ENCODE measurements at places on chromosomes 7 and 10.

DNA sequence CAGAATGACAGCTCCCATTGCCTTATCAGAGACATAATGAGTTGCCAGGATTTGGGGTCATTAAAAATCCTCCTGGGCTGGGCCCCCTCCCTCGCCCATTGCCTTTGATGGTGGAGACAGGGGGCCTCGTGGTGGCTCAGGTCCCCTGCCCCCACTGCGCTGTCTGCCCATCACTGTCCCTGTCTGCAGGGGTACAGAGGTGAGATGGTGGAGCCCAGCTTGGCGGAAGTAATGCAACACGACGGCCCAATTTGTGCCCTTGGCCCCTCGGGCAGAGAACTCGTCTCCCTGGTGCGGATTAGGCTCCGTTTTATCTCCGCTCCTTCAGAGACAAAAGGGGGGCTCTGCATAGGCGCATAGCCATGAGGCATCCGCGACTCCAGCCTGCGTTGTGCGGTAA, 152.4 kb upstream of the UNC5B start:
- no peak for DNase-seq

DNA sequence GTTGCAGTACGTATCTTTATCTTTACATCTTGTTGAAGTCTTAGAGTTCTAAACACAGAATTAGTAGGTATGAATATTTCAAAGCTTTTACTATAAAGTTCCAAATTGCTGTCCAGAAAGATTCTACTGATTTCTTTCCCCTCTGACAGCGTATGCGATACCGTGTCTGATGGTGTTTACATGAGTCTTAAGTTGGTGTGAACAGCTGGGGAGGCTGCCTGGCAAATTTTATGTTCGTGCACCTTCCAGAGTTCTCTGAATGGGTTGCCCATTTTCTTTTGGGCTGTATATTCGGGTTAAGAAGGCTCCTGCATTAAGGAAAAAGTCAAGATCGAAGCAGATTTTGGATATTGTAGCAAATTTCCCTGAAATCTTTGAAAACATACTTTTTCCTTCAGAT, 8.3 kb downstream of the MDH2 start:
- no peak for DNase-seq

- no peak for DNase-seq
Measured at GRCh38 chr10:29306688-29307087, 17.8 kb downstream of the LYZL1 start.

GRCh38 chr10:107942826-107943225, 778.3 kb upstream of the SORCS1 start:
- no peak for DNase-seq

GRCh38 chr7:130595986-130596385, 72.6 kb downstream of the COPG2 start:
- no peak for DNase-seq

GRCh38 chr7:108989319-108989718, 419.6 kb downstream of the DNAJB9 start:
- DNase-seq = no peak

DNA sequence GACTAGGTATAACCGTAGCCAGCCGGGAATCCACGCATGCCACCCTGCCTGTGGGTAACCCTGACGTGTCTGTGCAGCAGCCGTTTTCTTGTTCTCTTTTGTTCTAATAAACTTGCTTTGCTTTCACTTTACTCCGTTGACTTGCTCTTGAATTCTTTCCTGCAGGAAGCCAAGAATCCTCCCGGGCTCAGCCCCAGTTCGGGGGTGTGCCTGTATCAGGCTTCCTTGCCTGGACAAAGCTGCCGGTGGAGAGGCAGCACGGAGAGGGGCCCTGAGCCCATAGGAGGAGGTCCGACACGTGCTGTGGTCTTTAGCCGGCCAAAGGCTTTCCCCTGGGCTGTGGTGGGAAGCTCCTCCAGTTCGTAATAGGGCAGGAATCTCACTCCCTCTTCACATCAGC, 256.5 kb upstream of the PPP2R2D start:
- no peak for DNase-seq

GRCh38 chr10:22429981-22430421, 84.7 kb downstream of the SPAG6 start:
- DNase-seq = no peak

- no peak for DNase-seq
Measured at GRCh38 chr7:44333911-44334733, 8.7 kb upstream of the CAMK2B start.

GRCh38 chr7:150942001-150942590, 36.0 kb downstream of the KCNH2 start:
- no peak for DNase-seq

DNA sequence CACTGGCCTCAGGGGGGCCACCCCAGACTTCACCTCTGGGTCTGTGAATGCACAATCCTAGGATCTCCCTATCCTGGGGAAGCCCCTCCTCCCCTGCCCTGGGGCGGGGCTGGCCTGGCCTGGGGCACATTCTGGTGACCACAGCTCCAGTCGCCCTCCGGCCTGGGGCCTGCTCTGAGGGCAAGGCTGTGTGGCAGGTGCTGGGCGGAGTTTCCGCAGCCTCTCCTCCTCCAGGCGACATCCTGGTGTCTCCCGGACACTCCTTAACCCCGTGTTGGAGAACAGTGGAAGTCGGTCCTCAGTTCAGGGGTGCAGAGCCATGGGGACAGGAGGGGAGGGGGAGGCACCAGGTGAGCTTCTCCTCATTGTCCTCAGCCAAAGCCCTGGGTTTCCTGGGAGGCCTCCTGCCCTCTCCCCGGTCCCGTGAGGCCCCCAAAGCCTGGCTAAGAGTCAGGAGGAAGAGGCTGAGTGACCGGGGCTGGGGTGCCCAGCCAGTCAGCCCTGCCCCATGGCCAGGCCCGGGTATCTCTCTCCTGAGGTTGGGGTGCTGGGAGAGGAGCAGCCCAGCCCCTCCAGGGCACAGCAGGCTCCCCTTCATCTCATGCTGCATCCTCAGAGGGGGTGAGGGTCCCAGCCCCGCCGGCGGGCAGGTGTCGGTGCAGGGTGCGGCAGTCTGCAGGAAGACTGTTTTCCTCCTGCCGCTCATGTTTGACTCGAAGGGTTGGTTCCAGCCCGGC, 22.6 kb downstream of the UNCX start:
- no peak for DNase-seq
